ENCODE measurements at places on chromosomes 13 and 19. TPM values are rescaled to one million over a fixed set of nuclear protein-coding genes. Genes with fewer than 3 reads are reported as not detected.

DNA sequence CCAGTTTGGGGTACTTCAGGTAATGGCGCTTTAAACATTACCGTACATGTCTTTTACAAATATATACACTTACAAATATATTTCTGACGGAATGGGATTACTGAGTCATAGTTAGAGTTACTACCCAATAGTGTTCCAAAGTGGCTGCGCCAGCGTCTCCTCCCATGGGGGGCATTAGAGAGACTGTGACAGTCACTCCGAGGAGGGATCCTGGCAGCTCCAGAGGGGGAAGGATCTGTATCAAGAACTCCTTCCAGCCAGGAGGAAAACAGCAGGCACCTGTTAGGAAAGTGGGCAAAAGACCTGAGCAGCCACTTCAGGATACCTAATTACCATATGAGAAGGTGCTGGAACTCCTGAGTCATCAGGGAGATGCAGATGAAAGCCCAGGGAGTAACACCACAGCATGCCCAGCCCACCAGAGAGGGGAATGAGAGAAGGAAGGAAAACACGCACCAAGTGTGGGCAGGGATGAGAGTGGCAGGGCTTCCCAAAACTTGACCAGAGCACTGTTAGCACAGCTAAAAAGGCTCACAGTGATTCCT lies 52.9 kb downstream of the SLC7A9 start:
- no peak for DNase-seq

The SYNGR4 gene
- total RNA-seq, result not detected

DNA sequence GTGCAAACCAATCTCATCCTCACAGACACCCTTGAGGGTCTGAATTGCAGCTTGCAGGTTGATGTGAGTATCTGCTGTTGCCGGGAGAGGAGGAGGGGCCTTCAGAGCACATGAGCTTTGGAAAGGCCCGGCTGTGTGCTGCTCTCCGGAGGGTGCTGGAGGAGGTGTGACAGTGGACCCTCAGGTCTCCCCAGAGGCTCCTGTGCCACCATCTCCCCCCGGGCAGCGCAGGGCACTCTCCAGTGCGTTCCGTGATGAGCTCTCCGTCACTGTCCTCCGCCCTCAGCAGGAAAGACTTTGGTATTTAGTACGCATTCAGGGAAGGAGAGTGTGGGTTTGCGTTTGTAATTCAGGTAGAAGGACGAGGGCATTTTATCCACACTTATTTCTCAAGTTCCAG lies 20.0 kb downstream of the LAMP1 start:
- no peak for DNase-seq

- peak; percentile 33 for DNase-seq
These were observed 5.3 kb upstream of the GPR4 start for GRCh38 chr19:45607071-45608029.

DNA sequence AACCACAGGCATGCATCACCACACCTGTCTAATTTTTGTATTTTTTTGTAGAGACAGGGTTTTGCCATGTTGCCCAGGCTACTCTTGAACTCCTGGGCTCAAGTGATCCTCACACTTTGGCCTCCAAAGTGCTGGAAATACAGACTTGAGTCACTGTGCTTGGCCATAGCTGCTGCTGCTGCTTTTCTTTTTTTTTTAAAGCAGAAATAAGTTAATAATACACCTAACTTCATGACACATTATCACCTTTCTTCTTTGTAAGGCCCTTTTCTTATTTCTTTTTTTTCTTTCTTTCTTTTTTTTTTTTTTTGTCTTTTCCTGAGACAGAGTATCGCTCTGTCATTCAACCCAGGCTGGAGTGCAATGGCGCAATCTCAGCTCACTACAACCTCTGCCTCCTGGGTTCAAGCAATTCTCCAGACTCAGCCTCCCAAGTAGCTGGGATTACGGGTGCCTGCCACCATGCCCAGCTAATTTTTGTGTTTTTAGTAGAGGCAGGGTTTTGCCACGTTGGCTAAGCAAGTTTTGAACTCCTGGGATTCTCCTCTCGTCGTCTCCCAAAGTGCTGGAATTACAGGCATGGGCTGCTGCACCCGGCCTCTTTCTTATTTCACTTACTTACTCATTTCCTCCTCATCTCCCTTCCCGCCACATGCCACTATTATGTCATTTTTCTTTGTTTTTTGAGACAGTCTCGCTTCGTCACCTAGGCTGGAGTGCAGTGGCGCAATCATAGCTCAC lies 8.7 kb downstream of the SHKBP1 start:
- DNase-seq, result no peak

DNA sequence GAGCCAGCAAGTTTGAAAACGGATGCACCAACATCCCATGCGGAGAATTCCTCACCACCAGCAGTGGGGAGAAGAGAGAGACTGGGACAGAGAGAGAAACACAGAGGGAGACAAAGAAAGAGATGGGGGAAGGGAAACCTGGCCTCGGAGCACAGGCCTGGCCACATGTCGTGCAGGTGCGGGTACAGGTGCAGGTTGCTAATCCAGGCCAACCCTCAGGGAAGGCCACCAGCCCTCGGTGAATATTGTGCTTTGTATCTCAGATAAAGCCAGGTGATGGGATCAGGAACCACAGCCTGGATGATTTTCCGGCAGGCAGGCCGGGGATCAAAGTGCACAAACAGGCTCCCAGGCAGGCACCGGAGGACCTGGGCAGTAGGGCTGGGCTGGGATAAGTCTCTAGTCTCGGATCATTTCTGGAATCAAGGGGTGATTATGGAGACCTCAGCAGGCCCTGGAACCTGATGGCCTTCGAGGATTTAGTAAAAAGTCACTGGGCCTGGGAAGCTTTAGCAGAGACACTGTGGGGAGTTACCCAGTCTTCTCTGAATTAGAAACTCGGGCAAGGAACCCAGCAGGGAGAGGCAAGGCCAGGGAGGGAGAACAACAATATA lies 3.7 kb downstream of the GAS6 start:
- no peak for DNase-seq

DNA sequence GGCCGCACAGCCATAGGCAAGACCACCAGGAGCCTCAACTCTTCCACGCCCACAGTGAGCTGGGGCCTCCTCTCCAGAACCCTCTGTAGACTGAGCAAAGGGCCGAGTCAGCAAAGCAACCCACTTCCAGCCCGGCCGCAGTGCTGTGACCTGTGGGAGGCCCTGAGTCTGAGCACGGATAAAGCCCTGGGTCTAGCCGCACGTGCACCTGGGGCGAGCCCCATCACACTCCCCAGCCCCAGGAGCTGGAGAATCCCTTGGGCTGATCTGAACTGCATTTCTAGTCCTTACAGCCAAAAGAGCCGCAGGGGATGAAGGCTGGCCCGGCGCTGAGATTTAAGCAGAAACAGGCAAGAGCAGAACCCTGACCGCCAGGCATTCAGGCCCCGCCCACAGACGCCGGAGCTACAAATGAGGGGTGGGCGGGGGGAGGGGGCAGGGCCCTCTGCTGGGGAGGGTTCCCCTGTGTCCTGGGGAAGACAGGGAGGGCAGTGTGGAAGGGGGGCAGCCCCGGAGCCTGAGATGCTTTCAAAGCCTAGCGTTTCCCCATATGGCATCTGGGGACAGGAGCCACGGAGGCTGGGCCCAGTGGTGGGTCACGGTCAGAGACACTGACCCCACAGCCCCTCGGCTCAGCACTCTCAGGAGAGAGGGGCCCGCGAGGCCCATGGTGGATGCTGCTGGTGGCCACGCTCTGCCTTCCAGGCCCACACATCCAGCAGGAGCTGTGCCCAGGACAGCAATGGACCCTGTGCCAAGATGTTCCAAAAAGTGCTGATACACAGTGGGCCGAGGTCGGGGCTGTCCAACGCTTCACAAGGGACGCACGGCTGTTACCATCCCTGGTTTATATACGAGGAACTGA lies 4.9 kb downstream of the TMEM259 start:
- DNase-seq, result no peak

DNA sequence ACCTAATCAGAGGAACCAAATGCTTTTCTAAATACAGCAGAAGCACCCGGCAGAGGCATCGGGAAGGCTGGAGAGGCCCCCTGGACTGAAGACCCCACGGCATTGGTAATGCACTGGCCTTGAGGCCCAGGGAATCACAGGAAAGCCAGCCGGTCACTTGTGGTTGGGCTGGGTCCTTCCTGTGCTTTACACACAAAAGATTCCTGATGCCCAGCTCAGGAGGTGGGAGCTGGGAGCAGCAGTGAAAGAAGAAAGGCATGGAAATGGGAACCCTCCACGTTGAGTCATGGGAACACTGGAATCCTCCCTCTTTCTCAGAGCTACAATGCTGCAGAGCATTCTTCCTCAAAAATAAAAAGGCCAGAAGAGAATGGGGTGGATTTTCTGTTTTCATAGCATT lies 126.4 kb downstream of the TNFRSF19 start:
- DNase-seq, result no peak

GRCh38 chr13:27172495-27172842 lies 858 bp upstream of the USP12 start:
- no peak for DNase-seq

The C19orf25 gene
- 32.0 TPM for total RNA-seq

The ZSCAN18 gene
- 7.6 TPM for total RNA-seq

DNA sequence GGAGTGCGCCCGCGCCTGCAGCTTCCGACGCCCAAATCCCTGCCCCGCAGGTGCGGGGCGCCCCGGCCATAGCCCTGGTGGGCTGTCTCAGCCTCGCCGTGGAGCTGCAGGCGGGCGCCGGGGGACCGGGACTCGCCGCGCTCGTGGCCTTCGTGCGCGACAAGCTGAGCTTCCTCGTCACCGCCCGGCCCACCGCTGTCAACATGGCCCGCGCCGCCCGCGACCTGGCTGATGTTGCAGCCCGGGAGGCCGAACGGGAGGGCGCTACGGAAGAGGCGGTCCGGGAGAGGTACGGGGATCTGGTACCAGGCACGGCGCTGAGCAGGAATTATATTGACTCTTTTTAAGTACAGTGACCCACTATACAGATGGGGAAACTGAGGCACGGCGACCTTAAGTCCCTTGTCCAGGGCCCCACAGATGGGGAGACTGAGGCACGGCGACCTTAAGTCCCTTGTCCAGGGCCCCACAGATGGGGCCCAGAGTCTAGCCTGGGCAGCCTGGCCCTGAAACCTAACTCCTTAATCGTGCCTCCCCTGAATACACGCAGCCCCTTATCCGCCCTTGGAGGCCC lies 586 bp downstream of the MRI1 start:
- peak; percentile 31 for DNase-seq

The TEAD2 gene
- 0.16 TPM for total RNA-seq

DNA sequence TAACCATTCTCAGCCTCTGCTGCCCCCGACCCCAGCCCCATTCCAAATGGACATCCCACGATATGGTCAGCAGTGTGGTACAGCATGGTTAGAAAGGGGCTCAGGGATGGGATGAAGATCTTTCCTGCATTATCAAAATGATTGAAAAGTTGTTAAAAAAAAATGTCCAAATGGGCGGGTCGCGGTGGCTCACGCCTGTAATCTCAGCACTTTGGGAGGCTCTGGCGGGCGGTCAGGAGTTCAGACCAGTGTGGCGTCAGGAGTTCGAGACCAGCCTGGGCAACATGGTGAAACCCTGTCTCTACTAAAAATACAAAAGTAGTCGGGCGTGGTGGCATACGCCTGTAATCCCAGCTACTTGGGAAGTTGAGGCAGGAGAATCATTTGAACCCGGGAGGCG lies 54.3 kb upstream of the ZNF254 start:
- DNase-seq, result no peak

DNA sequence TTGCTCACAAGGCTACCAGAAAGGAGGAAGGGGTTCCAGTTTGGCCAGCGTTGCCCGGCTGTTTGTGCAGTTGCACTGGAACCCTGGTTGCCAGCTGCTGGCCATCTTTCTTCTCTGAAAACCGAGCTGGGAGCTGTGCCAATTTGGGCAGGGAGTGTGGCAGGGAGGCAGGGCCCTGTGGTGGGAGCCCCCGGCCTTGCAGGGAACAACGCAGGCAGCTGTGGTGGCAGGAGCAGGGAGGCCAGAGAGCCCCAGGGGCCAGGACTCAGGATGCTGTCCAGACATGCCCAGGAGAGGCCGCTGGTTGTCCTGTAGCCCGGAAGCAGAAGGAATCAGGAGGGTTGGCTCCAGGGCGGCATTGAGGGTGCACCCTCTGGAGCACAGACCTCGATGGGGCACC lies 4.8 kb downstream of the KMT5C start:
- DNase-seq, result no peak

- no peak for DNase-seq
These were observed 10.0 kb upstream of the NDUFS7 start for GRCh38 chr19:1373534-1374249.

GRCh38 chr19:13877303-13877702 lies 369 bp downstream of the NANOS3 start:
- no peak for DNase-seq

DNA sequence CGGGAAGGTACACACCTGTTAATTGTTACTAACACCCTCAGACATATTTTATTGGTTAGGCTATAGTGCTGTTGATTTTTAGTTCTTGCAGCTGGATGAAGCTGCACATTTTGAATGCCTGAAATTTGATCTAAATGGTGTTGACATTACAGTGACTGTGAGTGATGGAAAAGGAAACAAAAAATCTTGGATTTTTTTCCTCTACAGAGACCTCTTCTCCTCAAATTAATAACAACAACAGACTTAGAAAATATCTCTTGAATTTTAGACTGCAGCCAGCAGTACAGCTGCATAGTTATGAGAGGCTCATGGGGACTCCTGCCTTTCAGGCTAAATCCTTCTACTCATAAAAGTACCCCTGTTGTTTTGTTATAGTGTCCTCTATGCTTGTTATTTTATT lies 500.5 kb upstream of the SPRY2 start:
- no peak for DNase-seq

DNA sequence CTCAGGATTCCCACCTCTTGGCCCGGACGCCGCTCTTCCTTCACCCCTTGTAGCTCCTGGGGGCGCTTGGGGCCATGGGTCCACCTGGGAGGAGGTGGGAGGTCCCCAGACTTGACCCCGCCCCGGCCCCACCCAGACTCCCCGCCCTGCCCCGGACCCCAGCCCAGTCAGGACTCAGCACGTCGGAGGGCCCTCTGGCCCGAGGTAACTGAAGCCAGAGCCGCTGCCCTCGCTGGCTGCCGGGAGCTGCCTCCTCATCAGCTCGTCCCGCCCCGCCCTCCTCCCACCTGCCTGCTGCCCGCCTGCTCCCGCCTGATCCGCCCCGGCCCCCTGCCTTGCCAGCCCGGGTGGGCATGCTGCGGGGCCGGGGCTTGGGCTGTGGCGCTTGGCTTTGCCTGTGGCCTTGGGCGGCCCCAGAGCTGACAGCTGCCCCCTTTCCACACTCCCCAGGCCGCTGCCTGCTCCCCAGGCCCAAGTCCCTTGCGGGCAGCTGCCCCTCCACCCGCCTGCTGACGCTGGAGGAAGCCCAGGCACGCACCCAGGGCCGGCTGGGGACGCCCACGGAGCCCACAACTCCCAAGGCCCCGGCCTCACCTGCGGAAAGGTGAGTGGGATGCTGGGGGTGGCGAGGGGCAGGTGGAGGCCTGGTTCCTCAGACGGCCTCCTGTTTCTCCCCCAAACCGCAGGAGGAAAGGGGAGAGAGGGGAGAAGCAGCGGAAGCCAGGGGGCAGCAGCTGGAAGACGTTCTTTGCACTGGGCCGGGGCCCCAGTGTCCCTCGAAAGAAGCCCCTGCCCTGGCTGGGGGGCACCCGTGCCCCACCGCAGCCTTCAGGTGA lies 9.4 kb downstream of the ARHGAP33 start:
- no peak for DNase-seq

The ZNF709 gene
- 0.87 TPM for total RNA-seq

- DNase-seq, result no peak
These were observed 640.8 kb downstream of the EFNB2 start for GRCh38 chr13:105894697-105895096.

The PALM gene
- 0.61 TPM for total RNA-seq

Measured in activated T-cell treated with anti-CD3 and anti-CD28 coated beads, Interleukin-2, amount 50 U/mL, for 4 hours (primary cell).